Thoracic aorta (tissue), 2 donors: ENCODE measurements at places on chromosomes 5 and 9. TPM values are rescaled to one million over a fixed set of nuclear protein-coding genes. Genes with fewer than 3 reads are reported as not detected.

DNA sequence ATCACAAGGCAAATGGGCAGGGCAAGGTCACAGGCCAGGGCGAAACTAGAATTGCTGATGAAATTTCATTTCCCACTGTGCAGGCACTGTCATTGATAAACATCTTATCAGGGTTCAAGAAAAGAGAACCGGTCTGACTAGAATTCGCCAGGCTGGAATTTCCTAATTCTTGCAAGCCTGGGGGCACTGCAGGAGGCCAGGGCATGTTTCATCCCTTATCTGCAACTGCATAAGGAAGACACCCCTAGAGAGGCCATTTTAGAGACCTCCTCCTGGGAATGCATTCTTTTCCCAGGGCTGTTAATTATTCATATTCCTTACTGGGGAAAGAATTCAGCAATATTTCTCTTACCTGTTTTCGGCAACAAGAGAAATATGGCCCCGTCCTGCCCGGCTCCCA is 266.2 kb upstream of the CYLC2 start:
- no peak overlapping the region for H3K27ac ChIP-seq
- H3K36me3 ChIP-seq: no peaks in the 10 kb centered on the region
- H3K27me3 ChIP-seq: no peaks in the 10 kb centered on the region
- no peak overlapping the region for H3K4me3 ChIP-seq
- no peak for DNase-seq

The CARD9 gene
- 1.4 TPM for total RNA-seq

GRCh38 chr5:34015120-34015822 is 7.4 kb upstream of the AMACR start:
- H3K27me3 ChIP-seq: no peaks in the 10 kb centered on the region
- no peak for DNase-seq
- H3K27ac ChIP-seq: no peak overlapping the region
- no peaks in the 10 kb centered on the region for H3K36me3 ChIP-seq

DNA sequence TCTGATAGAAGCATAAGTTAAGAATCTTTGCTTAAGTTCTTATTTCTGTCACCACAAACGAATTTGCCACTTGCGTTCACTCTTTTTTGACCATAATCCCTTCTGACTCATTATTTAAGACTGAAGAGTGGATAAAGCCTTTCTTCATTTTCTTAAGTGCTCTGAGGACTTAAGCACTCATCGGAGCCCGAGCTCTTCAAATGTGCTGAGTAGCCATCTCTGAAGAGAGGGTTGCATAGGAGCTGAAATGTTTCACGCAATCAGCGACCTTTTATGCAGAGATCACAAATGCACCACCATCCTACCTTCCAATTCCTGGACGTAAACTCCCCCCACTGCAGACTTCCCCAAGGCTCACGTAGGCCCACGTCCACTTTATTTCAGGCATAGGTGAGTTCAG is 699.2 kb downstream of the IRX1 start:
- no peak for DNase-seq
- H3K4me1 ChIP-seq: no peaks in the 10 kb centered on the region
- H3K36me3 ChIP-seq: no peaks in the 10 kb centered on the region
- H3K27me3 ChIP-seq: no peaks in the 10 kb centered on the region
- H3K4me3 ChIP-seq: no peak overlapping the region
- H3K27ac ChIP-seq: no peak overlapping the region

The CDH10 gene
- total RNA-seq: not detected

DNA sequence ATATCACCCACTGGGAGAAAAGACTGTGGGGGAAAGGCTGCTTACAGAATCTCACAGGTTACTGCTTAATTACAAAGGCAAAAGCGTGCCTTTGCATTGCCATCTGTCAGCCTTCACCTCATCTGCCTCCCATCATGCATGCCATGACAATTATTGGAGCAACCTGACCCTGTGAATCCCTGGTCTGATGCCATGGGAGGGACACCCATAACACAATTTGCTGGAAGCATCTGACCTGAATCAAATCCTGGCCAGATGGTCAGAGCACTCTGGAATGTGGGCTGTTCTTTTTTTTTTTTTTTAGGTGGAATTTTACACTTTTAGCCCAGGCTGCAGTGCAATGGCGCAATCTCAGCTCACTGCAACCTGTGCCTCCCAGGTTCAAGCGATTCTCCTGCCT is 11.6 kb upstream of the RETREG1 start:
- H3K4me1 ChIP-seq: no peaks in the 10 kb centered on the region
- no peak for DNase-seq
- no peaks in the 10 kb centered on the region for H3K36me3 ChIP-seq
- H3K27me3 ChIP-seq: no peaks in the 10 kb centered on the region
- no peak overlapping the region for H3K27ac ChIP-seq

- H3K27me3 ChIP-seq: no peaks in the 10 kb centered on the region
- no peak overlapping the region for H3K4me3 ChIP-seq
- no peaks in the 10 kb centered on the region for H3K4me1 ChIP-seq
- peaks cover 49% of the 10 kb centered on the region for H3K36me3 ChIP-seq
- DNase-seq: no peak
Observed at GRCh38 chr5:177339107-177339638, 12.3 kb downstream of the LMAN2 start.

DNA sequence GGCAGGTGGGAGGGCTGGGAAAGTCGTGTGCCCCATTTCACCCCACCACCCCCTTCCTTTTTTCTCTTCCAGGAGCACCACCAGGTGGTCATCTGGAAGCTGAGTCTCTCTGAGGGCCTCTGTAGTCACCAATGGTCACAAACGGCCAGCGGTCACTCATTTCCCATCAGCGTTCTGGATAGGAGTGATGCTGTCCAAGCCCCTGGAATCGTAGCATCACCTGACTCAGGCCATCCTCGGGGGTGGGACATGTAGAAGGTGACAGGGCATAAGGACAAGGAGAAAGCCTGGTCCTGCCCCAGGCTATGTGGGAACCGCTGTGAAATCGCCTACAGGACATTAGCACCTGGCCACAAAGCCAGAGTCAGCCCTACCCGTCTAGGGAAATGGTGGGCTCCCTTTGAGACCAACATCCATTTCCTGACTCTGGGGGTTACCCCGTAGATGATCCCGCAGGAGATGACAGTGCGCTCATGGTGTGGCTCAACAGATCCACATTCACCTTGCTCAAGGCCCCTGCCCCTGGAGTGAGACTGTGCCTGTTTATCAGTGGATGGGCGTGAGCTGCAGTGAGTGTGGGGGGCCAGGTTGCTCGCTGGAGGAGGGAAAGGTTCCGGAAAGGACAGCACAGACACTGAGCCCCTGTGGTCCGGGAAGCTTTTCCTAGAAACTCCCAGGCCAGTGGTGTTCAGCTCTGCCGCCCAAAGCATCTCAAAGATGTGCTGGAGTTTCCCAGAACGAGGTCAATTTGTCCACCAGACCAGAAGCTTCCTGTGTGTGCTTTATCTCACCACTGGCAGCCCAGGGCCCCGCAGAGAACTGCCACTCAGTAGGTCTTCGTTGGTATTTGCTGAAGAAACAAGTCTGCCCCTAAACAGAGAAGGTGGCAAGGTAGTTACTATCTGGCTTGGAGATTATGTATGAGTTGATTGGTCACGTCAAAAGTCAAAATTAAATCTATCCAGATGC is 61.1 kb upstream of the UNC5A start:
- H3K36me3 ChIP-seq: no peaks in the 10 kb centered on the region
- no peak for DNase-seq
- no peak overlapping the region for H3K4me3 ChIP-seq
- no peaks in the 10 kb centered on the region for H3K27me3 ChIP-seq
- H3K27ac ChIP-seq: no peak overlapping the region

GRCh38 chr5:175897285-175897684 is 25.9 kb downstream of the CPLX2 start:
- no peak for DNase-seq
- no peaks in the 10 kb centered on the region for H3K36me3 ChIP-seq
- H3K4me1 ChIP-seq: no peaks in the 10 kb centered on the region
- H3K27ac ChIP-seq: no peak overlapping the region
- H3K27me3 ChIP-seq: no peaks in the 10 kb centered on the region

GRCh38 chr5:36870399-36871040 is 6.0 kb upstream of the NIPBL start:
- DNase-seq: no peak
- no peaks in the 10 kb centered on the region for H3K27me3 ChIP-seq
- peaks cover 15% of the 10 kb centered on the region for H3K4me1 ChIP-seq
- no peak overlapping the region for H3K4me3 ChIP-seq
- no peak overlapping the region for H3K27ac ChIP-seq

The SLIT3 gene
- 80.1 TPM for total RNA-seq

The PTPRD gene
- 19.6 TPM for total RNA-seq
